T-cell (primary cell): ENCODE measurements at places on chromosomes 12 and 14.

GRCh38 chr12:52229836-52230343 lies 3.2 kb upstream of the KRT7 start:
- DNase-seq, result no peak

DNA sequence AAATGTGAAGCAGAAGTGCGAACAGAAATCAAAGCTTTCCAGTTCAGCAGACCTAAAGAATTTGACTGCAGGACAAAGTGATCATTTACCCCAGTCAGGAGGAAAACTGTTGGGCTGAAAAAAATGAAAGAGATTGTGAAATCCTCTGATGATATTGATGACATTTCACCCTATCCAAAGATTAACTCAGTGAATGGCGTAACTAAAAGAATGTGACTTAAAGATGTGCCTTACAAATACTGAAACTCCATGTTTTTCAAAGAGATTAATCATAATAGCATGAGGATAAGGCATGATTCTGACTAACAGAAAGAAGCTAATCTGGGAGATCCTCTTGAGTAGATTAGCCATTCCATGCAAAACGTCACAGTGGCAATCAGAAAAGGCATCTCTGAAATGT lies 225.6 kb downstream of the DUSP6 start:
- DNase-seq, result no peak

DNA sequence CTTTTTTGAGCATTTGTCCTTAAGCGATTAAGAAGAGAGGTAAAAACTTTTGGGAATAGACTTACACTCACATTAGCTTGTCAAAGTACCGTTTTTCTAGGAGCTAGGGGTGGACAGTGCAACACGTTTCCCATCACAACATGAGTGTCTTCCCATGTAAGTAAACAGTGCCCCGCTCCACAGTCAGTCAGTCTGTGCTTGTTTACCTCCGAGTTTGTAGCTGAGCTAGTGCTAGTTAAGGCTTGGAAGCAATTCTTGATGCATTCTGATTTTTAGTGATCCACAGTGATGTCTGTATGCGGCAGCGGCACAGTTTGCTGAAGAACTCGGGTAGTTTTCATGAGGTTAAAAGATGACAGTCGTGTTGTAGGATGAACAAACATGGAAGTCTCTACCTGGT lies 941 bp downstream of the ZDHHC17 start:
- DNase-seq, result no peak

DNA sequence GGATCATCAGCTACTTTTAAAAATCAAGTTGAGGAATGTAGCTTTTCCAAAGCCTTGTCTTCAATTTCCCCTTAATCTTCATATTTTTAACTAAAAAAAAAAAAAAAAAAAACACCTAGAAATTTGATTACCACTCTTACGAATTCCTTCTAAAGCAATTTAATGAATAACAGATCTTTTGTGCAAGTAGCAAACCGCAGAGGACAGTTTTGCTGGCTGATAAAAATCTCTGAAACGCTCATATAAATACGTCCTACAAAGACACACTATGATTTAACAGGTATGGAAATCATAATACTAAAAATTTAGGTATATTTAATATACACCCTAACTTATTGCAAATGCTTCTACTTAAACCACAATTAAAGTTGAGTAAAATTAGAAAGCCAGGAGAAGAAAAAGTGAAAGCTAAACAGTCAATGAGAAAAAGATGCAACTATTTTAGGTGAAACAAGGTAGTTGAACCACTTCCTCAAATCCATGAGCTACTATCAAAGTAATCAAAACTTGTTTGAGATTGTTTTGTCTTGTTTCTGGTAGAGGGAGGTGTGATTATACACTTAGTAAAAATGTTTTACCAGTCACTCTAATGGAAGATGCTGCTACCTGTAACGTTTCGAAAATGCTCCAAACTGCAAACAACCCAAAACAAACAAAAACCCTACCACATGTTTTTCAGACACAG lies 2.2 kb downstream of the PAWR start:
- DNase-seq, result no peak

GRCh38 chr14:97695456-97695981 lies 898.3 kb downstream of the VRK1 start:
- no peak for DNase-seq

- DNase-seq, result no peak
These were observed 36.9 kb upstream of the DCN start for GRCh38 chr12:91219511-91219910.

DNA sequence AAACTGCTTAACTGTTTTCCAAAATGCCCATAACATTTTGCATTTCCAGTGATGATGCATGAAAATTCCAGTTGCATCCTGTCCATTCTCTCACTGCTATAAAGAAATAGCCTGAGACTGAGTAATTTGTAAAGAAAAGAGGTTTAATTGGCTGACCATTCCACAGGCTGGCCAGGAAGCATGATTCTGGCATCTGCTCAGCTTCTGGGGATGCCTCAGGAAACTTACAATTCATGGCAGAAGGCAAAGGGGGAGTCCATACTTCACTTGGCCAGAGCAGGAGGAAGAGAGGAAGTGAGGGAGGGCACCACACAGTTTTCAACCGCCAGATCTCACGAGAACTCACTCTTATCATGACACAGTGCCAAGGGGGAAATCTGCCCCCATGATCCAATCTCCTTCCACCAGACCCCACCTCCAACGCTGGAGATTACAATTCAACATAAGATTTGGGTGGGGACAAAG lies 18.2 kb upstream of the CLEC2D start:
- no peak for DNase-seq

GRCh38 chr12:12537421-12537820 lies 25.2 kb downstream of the DUSP16 start:
- no peak for DNase-seq

DNA sequence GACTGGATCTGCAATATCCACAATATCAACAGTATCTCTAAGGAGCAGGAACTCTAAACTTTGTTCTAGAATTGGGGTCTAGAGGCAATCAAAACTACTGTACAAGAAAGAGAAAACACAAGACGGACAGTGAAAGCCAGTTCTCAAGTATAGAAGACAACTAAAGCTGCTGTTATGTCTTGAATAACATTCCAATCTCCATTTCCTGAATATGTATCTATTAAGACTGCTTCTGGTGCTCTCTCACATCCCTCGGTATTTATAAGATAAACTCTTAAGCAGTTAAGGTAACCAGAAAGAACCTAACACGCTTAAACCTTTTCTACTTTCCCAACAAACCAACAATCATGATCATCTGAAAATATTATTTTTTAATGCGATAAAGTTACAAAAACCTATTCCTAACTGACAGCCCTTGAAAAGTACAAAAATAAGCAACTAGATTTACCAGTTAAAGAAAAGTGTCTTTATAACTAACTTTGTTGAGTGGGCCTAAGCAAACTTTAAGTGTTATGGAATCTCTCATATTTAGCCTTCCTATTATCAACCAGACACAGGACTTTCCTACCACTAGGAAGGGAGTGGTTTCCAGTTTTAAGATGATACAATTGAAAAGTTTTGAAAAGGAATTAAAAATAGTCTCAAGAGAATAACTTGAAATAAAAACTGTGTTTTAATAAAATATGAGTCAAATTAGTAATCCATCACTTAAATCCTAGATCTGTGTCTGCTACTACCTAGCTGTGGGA lies 30.7 kb downstream of the NUMB start:
- no peak for DNase-seq

DNA sequence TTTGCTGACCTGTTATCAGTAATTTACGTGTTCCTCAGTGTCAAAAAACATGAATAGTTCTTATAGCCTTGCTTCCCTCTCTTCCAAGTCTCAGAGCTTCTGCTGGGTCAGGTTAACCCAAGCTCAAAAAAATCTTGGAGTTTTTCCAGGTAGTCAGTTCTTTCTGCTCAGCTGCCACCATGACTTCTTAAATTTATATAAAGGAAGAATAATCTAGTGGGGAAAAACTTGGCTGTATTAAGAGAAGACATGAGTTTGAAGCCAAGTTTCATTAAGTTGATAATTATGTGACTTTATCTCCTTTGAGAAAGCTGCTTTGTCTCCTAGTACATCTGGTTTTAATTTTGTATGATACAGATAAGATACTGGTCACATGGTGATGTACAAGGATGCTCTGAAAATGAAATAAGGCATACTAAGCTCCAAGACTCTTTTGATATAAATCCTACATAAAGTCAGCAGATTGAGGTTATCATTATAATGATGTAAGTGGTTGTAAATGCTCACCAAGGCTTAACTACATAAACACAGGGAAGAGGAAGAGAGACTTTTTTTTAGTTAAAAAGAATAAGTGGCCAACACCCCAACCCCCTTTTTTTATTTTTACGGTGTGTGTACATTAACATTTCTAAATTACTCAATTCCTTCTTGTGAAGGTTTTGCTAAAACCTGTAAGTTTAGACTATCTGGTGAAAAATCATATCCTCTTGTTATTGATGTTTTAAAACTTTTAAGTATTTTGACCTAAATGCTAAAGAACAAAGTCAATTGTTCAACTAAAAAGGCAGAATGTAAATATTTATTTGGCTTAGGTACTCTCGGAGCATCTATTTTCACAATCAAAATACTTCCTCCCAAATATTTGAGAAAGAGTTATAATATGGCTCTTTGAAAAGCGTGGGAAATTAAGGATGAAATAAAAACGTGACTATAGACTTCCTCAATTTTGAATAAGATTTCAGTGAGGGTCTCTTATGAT lies 84.1 kb upstream of the SLC38A2 start:
- no peak for DNase-seq

- no peak for DNase-seq
These were observed 55.6 kb downstream of the PITPNM2 start for GRCh38 chr12:123095078-123095881.

- no peak for DNase-seq
These were observed 2.2 kb downstream of the CALM1 start for GRCh38 chr14:90398841-90399540.

- DNase-seq, result no peak
These were observed 318.5 kb downstream of the BCAT1 start for GRCh38 chr12:24630446-24630845.

- no peak for DNase-seq
These were observed 1.9 kb downstream of the GNG2 start for GRCh38 chr14:51862176-51862796.

DNA sequence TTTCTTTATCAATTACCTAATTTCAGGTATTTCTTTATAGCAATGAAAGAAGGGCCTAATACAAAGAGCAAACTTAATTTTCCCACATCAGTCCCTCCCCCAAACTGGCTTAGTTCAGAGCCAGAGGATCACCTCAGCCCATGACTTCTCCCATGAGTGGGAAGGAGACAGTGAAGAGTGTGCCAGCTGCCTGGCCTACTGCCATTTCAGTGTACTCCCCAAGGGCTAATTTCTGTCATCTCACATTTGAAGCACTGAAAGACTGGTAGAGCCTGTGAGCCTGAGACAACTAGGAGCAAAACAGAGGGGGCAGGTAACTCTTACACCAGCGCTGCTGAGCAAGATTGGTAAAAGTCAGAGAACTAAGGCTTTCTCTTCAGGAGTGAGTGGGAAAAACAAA lies 29.1 kb upstream of the ADAM20 start:
- no peak for DNase-seq

DNA sequence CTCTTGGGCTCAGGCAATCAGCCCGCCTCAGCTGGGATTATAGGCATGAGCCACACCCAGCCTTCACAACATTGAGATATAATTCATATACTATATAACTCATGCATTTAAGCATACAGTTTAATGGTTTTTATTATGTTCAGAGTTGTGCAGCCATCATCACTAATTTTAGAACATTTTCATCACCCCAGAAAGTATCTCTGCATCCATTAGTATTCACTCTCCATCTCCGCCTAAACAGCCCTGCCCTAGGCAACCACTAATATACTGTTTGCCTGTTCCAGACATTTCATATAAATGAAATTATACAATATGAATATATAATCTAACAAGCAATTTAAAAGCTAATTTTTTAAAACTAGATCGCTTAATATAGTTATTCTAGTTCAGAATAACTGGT lies 34.7 kb downstream of the TBK1 start:
- DNase-seq, result no peak
